ENCODE measurements at places on chromosomes 6 and 20.

GRCh38 chr6:11763460-11764249 is 14.9 kb downstream of the ADTRP start:
- no peak for DNase-seq

GRCh38 chr6:107784669-107785068 is 39.4 kb downstream of the SCML4 start:
- no peak for DNase-seq

DNA sequence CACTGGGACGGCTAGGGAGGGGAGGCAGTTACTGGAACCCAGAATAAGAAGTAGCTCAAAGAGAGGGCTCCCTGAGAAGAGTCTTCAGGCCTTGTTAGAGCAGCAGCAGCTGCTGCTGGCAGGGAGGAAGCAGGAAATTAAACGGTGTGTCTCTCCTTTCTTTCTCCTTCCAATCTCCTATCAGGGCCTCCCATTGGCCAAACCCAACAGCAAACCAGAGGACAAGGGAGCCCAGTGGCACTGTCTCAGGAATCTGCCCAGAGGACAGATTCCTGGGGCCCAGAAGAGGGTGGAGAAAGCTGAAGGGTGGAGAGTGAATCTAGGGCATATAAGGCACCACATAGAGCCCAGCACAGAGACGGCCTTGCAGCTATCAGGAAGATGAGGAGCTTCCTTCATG is 10.2 kb downstream of the BTN3A1 start:
- DNase-seq, result no peak

GRCh38 chr6:72406517-72406916 is 215.3 kb upstream of the KCNQ5 start:
- no peak for DNase-seq

DNA sequence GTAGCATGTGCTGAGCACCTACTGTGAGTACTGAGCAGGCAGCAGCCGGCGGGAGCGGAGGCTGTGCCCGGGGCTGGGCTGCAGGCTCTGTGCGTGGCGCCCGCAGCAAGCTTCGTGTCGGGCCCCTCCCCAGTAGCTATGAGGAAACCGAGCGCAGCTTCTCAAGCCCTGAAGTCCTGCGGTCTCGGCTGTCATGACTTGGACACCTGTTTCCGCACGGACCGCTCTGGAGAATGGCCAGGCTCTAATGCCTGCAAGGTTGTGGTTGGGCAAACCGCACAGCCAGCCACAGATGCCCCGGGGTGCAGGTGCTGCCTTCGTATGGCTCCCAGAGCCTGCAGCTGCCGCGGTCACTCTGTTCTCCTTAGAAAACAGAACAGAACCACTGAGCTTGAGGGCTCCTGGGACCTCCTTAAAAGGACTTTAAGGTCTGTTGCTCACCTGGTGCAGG is 33.7 kb downstream of the PYGB start:
- no peak for DNase-seq

- DNase-seq, result no peak
Observed at GRCh38 chr20:16145919-16146318, 427.3 kb downstream of the KIF16B start.

DNA sequence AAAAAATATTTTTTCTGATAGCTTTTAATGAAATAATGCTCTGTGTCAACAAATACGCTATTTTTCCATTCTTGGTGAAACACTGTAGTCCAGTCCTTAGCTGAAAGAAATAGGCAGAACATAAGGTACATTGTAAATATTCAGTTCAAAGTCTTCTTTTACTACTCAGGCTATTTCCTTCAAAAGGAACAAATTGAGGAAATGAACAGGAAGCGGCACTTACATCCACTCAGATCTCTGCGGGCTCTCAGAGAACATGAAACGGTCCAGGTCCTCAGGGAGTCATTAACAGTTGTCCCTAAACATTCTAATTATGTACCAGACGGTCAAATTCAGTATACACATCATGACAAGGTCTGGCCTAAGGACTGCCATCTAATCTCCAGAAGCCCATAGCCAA is 212.6 kb downstream of the KIF16B start:
- DNase-seq, result no peak

DNA sequence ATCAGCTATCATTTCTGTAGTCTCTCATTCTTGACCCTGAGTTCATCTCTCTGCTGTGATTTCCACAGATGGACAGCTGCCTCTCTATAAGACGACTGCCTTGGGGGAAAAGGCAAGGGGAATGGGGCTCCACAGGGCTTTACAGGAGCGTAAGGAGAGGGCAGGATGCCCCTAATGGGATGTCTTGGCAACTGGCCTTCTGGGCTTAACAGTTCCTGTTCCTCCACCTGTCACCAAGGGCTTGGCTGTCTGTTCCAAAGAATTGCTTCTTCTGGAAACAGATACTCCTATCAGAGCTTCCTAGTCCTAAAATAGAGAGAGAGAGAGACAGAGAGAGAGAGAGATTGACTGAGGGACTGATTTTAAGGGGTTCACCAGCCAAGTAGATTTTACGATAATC is 181.9 kb downstream of the TMEM200A start:
- DNase-seq, result no peak

GRCh38 chr20:36117638-36118037 is 36.9 kb upstream of the EPB41L1 start:
- no peak for DNase-seq

DNA sequence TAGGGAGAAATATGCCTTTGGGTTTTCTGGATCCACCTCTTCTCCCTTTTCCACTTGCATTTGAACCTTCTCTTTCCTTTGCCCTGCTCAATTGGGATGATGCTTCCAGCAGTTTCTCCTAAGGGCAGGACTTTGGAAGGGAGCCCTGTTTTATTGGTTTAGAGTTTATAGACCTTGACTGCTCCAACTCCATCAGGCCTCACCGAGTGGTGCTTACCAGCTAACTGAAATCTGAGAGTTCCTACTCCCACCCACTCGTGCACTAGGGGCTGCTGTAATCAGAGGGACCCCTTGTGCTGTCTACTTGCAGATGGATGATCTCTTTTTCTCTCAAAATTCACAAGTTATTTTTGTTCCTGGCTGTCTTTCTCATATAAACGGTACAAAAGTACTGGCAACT is 121.3 kb upstream of the SLC22A16 start:
- DNase-seq, result no peak

DNA sequence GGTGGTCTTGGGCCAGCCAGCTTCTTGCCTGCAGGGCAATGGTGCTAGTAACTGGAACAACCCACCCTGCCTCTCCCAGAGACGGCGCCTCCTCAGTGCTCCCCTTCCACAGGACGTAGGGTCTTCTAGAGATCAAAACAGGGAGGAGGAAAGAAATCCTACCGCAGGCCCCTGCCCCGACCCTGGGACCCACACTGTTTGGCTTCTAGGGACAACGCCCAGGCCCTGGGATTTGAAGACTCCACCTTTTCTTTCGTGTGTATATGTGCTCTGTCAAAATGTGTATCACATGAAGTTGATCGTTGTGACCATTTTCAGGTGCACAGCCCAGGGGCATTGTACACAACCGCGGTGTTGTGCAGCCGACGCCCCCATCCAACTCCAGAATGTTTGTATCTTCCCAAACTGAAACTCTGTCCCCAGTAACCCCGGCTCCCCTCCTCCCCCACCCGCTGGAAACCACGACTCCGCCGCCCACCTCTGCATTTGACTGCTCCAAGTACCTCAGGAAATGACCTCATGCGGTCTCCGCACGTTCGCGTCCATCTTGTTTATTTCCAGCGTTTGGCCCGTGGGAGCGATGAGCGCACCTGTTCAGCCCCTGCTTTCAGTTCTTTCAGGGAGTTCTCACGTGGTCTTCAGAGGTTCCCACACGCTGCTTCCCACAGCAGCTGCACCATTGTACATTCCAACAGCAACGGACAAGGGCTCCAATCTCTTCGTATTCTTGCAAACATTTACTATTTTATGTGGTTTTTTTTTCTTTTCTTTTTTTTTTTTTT is 3.4 kb upstream of the BHLHE23 start:
- no peak for DNase-seq

- DNase-seq, result no peak
Observed at GRCh38 chr6:167323111-167323510, 1.8 kb upstream of the TTLL2 start.

GRCh38 chr6:82507112-82507511 is 143.5 kb downstream of the TPBG start:
- DNase-seq, result no peak

GRCh38 chr20:49854190-49854875 is 41.7 kb downstream of the SLC9A8 start:
- no peak for DNase-seq

DNA sequence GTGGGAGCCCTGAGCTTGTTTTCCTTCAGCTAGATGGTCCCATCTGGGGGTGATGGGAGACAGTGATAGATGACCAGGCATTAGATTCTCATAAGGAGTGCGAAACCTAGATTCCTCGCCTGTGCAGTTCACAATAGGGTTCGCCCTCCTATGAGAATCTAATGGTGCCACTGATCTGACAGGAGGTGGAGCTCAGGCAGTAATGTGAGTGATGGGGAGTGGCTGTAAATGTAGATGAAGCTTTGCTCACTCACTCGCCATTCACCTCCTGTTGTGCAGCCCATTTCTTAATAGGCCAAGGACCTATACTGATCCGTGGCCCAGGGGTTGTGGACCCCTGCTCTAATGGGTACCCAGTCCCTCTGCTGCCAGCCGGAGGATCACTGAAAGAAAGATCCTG is 20.7 kb upstream of the KCNB1 start:
- DNase-seq, result no peak

DNA sequence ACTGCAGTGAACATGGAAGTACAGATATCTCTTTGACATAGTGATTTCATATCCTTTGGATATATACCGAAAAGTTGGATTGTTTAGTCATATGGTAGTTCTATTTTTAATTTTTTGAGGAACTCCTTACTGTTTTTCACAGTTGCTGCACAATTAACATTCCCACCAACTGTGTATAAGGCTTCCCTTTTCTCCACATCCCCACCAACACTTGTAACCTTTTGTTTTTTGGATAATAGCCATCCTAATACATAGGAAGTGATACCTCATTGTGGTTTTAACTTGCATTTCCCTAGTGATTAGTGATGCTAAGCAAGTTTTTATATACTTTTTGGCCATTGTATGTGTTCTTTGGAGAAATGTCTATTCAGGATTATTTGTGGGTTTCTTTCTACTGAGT is 45.1 kb upstream of the TENT5A start:
- no peak for DNase-seq

GRCh38 chr6:169862043-169862891 is 110.8 kb downstream of the ERMARD start:
- no peak for DNase-seq

DNA sequence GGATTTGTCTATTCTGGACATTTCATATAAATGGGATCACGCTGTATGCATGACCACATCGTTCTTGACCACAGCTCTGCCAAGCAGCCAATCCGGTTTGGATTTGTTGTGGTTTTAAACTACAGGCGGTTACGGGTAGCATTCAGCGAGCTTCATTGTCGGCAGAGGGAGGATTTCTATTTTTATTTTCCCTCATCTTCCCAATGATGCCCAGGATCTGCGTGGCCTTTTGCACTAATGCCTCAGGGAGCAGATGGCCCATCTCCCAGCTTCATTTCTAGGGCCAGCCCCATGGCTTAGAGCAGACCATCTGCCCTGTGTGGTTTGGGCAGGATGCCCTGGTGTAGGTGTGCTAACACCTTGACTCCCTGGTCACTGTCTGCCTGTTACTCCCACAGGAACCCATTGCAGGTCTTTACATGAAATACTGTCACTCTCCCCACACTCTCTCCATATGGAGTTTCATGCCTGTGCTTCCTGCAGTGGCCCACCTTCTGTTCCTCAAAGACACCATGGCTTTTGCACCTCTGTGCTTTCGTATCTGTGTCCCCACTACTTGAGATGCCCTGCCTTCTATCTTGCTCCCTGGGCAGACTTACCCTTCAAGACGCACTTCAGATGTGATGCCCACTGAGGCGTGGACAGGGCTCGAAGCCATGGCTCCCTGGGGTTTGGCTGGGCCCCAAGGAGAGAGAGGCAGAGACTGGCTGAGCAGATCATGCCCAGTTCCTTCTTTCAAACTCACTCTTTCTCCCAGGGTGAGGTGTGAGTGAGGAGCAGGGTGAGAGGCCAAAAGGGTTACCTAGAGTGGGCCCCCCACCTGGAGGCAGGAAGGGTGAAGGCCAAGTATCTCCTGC is 26.0 kb downstream of the SDCBP2 start:
- DNase-seq, result no peak

GRCh38 chr20:39130627-39131026 is 168.5 kb downstream of the DHX35 start:
- no peak for DNase-seq

DNA sequence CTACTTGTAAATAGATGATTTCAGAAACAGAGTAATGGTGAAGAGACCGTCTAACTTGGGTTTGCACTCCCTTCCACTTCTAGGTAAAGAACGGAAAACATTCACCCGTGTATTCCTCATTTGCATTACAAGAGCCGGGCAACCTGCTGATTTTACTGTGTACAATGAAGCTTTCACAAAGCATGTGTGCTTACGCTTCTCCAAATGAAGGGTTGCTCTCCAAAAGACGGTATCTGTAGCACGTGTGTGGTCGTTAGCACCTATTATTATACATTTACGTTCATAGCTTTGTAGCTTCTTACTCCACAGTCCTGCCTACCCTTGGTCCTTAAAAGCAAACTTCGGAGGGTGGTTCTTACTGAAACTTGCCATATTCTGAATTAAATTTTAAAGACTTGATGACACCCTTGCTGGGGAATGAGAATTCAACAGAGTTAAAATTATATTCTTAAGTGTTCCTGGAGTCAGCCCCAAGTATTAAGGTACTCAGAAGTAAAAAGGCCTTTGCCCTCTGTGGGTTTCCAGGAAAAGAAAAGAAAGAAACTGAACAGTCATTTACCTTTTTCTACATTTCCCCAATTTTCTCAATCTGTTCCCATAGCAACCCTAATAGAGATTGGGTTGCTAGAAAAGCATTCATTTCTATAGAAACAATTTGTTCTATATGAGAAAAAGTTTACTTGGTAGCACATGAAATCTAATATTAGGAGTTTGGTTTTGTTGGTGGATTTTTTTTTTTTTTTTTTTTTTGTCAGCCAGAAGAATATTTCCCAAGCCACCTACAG is 61.9 kb upstream of the KCNG1 start:
- no peak for DNase-seq

- DNase-seq, result no peak
Observed at GRCh38 chr20:4593149-4593525, 128.6 kb upstream of the PRND start.

DNA sequence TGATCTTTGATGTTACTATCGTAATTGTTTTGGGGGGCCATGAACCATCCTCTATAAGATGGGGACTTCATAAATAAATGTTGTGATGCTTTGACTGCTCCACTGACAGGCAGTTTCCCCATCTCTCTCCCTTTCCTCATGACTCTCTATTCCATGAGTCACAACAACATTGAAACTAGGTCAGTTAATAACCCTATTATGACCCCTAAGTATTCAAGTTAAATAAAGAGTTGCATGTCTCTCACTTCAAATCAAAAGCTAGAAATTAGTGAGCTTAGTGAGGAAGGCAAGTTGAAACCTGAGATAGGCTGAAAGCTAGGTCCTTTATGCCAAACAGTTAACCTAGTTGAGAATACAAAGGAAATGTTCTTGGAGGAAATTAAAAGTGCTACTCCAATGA is 491.0 kb downstream of the HAO1 start:
- DNase-seq, result no peak

DNA sequence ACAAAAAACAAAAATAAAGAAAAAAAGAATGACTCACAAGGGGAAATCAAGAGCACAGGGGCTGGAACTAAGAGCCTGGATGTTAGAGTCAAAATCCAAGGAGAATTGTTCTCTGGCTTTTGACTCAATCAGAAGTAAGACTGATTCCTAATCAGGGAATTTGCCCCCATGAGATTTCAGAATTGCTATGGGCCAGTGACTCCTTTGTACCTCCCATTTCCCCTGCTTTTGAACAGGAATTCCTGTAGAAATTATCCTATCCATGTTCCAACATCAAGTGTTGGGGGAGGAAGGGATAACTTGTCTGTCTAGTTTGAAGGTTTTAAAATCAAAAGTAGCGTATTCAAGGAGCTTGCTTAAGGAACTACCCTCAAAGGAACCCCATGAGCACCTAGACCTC is 396.7 kb downstream of the CDC5L start:
- no peak for DNase-seq
